A549 treated with CpdA at 1 μM for 4 hours (cell line): ENCODE measurements at places on chromosomes 3 and 15. TPM values are rescaled to one million over a fixed set of nuclear protein-coding genes. Genes with fewer than 3 reads are reported as not detected.

TRIM71 gene
- total RNA-seq = 0.01 to 0.03 TPM in 2 of 5 replicates, not detected in the others

IL5RA gene
- not detected in 5 replicates for total RNA-seq

SCG3 gene
- total RNA-seq = 0.05 TPM in 1 of 5 replicates, not detected in the others

ATP6V1A gene
- 17.3 to 22.4 TPM (median 19.6 TPM) in 5 replicates for total RNA-seq
